ENCODE measurements at places on chromosomes 7 and 10.

GRCh38 chr10:49628599-49628998, 14.8 kb downstream of the CHAT start:
- no peak for DNase-seq

DNA sequence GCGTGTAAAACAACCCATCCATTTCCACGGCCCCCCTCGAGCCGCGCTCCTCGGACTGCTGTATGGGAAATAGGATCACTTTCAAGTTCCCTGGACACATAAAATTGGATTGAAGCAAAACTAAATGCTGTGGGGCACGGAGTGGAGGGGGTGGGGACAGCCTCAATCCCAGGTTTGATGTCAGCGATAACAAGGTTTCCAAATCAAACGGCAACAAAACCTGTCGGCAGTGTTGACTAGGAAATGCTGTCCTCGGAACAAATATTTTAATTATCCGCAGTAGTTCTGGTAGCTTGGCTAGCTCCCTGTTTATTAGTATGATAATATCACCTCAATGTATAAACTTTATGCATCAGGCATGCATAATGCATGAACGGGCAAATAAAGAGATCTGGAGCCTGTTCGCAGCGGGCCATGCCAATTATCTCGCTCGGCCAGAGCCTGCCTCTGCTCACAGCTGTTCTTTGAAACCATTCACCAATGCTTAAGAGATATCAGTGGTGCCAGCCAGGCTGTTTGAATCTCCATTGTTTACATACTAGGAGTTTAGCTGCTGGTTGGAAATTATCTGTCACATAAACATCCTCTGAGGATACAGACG, 161.1 kb downstream of the PAXIP1 start:
- DNase-seq: peak; percentile 61

DNA sequence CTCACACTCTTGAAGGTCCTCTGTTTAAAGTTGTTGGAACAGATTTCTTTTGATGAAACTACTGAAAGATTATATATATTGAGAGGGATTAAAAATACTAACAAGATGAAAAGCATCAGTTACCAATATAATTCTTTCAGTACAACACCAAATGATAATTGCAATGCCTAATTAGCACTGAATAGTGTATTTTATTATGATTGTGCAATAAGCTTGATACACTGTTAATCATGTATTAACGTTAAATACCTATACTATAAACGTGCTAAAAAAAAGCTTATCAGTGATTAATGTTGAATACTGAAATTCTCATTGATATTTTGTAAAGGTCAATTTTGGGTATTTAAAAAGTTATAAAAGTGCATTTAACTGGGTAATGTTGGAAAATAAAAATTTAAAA, 61.5 kb downstream of the HIBADH start:
- no peak for DNase-seq

GRCh38 chr7:53350241-53350640, 314.8 kb downstream of the POM121L12 start:
- peak; percentile 19 for DNase-seq

DNA sequence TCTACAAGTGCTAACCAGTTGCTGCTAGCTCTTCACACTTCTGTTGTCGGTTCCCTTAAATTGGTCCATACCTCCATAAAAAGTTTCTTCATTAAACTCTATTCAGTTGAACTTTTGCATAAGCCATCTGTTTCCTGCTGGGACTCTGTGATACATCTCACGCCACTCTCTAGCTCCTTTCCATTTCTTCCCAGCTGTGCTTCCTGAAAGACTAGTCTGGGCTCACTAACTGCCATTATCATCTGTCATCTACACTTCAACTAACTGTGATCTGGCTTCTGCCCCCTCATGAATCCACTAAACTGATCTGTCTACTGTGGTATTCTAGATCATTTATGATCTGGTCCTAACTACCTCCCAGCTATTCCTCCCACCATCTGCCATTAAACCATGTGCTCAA, 78.3 kb downstream of the ELAPOR2 start:
- DNase-seq: no peak

- DNase-seq: no peak
Observed at GRCh38 chr10:114908896-114909295, 29.1 kb upstream of the TRUB1 start.

DNA sequence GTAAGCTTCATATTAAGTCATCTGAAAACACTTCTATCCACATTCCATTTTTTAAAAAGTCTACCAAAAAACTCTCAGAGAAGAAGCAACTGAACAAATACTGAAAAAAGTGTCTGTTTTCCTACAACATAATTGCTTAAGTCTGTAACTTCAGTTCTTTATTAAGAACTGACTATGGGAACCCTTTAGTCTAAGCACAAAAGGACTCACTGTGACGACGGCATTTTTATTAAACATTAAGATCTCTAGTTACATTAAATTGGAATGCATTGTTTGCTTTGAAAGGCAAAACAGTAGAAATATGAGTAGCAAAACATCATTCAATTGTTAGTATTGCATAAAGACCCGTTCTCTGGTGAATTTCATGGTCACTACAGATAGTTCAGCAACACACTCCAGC, 5.8 kb upstream of the FAM3C start:
- DNase-seq: no peak

- no peak for DNase-seq
Observed at GRCh38 chr7:67447297-67447696, 450.7 kb downstream of the TYW1 start.

GRCh38 chr10:51080311-51081006, 6.2 kb downstream of the PRKG1 start:
- no peak for DNase-seq

GRCh38 chr10:88004451-88004850, 141.0 kb downstream of the PTEN start:
- DNase-seq: no peak

- DNase-seq: no peak
Observed at GRCh38 chr7:150851492-150852370, 586 bp upstream of the AOC1 start.

DNA sequence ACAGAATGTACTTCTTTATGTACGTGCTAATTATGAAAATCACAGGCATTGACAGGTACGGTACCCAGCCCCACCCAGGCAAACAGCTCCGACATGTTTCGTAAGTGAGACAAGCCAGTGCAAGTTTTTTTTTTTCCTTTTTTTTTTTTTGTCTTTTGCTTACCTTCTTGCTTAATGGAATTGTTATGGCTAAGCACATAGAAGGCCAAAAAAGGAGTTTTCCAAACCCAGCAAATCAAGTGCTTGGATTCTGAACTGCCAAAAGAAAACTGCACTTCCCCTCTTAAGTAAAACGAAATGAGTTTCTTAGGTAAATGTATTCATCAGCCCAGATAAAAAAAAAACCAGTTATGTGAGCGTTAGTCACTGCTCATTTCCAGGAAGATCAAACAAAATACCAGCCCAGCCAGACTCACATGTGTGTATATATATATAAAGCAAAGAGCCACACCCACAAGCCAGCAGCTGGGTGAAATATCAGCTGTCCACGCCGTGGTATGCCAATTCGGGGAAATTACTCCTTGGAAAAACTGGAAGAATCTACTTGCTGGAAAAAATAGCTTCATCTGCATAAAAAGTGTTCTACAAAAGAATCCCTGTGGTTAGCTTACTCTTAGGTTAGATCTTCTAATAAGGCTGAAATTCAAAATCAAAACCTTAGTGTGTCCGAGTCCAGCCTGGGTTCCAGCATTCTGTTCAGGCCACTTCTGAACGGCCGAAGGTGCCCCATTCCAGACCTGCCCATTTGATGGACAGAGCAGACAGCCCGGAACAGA, 8.0 kb downstream of the KLF6 start:
- no peak for DNase-seq

- peak; percentile 5 for DNase-seq
Observed at GRCh38 chr10:119782981-119783664, 57.3 kb downstream of the INPP5F start.

- DNase-seq: peak; percentile 82
Observed at GRCh38 chr7:92754919-92755581, 81.3 kb downstream of the CDK6 start.
